ENCODE measurements at places on chromosomes 7 and 10.

GRCh38 chr10:6944436-6944835 lies 364.4 kb upstream of the PRKCQ start:
- DNase-seq, result no peak

DNA sequence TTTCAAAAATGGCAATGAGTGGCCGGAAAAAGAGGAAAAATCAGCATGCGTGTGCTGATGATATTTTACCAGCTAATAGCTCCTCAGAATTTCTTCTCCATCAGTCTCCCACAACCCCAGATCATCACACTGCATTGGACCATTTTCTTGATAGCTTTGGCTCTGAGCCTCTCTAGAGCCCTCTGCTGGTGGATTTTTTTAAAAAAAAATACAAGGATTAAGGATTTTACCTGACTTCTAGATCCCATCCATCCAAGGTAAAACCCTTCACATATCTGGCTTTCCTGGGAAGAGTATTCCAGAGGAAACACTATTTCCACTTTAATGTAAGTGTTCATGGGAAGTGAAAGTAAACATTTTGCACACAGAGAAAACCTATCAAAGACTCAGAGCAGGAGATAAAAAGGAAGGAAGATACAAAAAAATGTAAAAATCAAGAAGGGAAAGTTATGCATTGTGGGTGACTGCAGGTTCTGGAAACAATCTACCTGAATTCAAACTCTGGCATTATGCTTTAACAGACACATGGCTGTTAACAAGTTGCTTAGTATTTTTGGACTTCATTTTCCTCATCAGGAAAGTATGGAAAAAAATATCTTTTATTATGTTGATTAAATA lies 380.9 kb downstream of the LRRTM3 start:
- peak; percentile 5 for DNase-seq

- no peak for DNase-seq
Observed at GRCh38 chr10:119466076-119466475, 76.4 kb downstream of the RGS10 start.

GRCh38 chr7:158082761-158083160 lies 504.9 kb downstream of the PTPRN2 start:
- DNase-seq, result no peak

DNA sequence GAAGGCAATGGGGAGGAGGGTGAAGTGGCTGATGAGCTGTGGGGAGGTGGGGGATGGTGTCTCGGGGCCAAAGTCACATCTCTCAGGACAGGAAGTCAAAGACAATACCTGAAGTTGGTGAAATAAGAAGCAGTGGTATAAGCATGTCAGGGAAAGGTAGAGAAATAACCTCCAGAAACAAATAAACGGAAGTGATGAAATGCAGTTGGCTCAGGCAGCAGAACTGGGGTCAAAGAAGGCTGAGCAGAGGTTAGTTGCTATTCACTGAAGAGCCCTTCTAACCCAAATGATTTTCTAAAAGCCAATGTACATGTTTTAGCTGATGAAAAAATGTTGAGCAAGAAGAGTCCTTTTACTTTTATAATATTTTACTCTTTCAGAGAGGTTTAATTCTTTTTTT lies 78.6 kb upstream of the ADRB1 start:
- no peak for DNase-seq

DNA sequence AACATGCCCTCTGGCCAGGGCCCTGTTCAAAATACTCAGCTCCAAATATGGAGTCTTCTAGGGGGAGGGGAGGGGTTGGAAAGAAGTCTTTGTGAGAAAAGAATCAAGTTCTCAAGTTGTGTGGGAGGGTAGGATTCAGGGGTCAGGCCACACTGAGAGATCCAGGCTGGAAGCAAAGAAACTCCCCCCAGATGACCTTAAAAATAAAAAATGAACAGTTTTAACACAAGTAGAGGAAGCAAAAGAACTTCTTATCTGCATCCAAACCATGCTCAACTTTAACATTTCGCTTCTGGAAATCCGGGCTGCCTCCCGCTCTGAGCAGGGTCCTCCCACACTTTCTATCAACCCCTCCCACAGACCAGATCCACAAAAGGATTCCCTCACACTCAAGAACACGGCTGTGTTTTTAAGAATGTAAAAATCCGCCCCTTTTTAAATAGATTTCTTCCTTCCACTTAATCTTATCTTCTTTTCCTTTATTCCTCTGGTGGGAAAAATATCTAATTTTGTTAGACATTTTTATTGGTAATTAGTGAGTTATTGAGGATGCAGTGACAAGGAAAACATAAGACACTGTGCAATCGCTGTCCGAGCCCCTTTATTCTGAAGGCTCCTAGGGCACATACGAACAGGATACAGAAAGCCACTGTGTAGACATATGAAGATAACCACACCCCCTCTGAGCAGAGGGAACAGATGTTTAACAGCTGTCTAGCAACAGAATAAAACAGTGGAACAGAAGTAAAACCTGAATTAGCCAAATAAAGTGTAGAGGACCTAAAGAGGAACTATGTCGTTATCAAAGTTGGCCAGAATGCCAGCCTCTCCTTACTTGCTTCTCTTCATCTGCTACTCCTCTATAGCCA lies 43.8 kb downstream of the CYTH3 start:
- DNase-seq, result no peak

DNA sequence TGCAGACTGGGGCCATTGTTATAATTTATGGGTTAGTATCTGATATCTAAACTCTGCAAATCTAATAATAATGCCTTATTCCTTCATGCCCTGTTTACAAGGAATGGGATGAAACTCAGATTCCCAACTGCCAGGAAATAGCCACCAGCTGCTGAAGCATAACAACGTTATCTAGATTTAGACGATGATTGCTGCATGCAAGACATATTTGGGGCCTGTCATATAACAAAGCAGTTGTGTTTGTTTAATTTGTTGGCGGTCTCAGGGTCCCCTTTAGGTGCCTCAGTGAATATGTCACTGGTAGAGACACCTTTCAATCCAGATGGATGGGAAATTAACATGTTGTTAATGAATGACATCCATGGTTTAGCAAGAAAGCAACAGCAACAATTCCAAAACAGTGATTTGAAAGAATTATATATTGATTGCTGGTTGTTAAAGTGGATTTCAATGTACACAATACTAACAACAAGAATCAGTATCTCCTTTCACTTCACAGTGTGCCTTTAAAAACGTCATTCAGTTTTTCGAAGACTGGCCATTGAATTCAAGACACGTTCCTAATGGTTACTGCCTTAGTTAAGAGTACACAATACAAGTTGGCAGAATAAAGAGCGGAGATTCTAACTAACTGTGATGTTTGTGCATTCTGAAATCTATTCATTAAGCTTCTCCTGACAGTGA lies 860.6 kb upstream of the CELF2 start:
- no peak for DNase-seq

DNA sequence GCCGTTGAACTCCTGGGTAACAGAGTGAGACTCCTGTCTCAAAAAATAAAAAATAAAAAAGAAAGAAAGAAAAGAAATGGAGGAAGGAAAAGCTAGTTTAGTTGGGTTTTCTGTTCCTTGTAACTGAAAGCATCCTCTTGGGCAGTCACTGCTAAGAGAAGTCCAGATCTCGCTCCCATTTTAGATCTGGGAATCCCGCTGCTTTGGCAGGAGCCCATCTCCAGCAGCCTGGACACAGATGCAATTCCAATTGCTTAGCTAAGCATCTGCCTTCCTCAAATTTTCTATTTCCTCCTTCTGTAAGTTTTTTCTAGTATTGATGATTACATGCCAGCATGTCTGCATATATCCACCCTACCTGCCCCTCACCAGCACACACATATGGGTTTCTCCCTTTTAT lies 54.1 kb downstream of the DENND2A start:
- DNase-seq, result no peak
